ENCODE measurements at places on chromosomes 7 and 10. TPM values are rescaled to one million over a fixed set of nuclear protein-coding genes. Genes with fewer than 3 reads are reported as not detected.

- peaks cover 17% of the 10 kb centered on the region for H3K36me3 ChIP-seq
- no peak overlapping the region for H3K27ac ChIP-seq
- DNase-seq = no peak
- no peaks in the 10 kb centered on the region for H3K27me3 ChIP-seq
- H3K4me1 ChIP-seq = peaks cover 57% of the 10 kb centered on the region
Observed at GRCh38 chr7:135942614-135943013, 34.5 kb downstream of the MTPN start.

The IGFBP3 gene
- 0.12 TPM for total RNA-seq

DNA sequence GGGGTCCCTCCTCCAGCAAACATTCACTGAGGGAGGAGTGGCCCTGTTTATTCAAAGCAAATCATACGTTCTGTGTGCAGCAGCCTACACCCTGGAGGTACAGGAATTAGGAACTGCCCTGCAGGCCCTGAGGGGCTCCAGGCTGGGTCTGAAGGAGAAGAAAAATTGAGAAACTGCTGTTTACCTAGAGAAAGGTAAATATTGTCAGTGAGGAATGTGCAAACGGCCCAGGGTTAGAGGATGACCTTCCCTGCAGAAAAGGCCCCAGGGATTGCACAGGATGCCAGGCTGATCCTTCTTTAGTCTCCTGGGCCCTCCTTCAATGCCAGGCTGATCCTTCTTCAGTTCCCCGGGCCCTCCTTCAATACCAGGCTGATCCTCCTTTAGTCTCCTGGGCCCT, 5.7 kb downstream of the CALML5 start:
- H3K27me3 ChIP-seq = no peaks in the 10 kb centered on the region
- no peak overlapping the region for H3K4me3 ChIP-seq
- H3K4me1 ChIP-seq = peaks cover 2% of the 10 kb centered on the region
- no peak for DNase-seq
- no peak overlapping the region for H3K27ac ChIP-seq

DNA sequence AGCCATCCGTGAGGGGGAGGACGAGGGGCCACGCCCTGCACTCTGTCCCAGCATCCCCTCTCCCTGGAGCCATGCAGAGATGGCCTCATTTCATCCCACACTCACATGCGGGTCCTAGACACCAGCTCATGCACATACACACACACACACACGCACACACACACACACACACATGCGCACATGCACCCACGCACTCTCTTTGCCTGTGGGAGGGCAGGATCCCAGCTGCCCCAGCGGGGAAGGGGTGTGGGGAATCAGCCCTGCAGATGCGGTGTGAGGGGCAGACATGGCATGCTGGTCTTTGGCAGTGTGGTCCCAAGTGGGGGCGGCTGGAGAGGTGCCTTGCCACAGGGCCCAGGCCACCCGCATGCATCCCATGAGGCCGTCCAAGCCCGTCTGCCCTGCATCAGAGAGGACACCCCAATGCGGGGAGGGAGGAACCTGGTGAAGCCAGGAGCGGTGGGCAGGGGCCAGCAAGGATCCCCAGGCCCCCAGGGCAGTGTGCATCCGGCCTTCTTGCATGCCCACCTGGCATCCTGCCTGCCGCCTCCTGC, 68.1 kb downstream of the LHPP start:
- peaks cover 4% of the 10 kb centered on the region for H3K4me1 ChIP-seq
- H3K36me3 ChIP-seq = no peaks in the 10 kb centered on the region
- DNase-seq = no peak
- H3K27me3 ChIP-seq = no peaks in the 10 kb centered on the region

DNA sequence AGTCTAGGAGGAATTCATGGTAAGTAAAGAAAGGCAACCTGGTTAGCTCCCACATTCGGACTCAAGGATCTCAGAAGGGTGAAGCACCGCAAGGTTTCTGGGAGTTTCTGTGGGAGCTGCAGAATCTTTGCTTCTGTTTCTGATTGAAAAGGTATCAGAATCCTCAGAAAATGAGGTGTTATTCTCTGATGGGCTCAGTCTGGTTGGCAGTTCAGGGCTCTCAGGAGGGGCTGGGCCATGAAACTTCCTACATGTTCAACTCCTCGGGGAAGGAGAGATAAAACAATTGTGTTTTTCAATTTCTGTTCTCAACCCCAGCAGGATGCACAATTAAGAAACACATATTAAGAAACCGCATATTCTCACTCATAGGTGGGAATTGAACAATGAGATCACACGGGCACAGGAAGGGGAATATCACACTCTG, 9.1 kb downstream of the OR2A7 start:
- DNase-seq = no peak
- no peak overlapping the region for H3K4me3 ChIP-seq
- H3K27ac ChIP-seq = no peak overlapping the region

The FGFR2 gene
- not detected for total RNA-seq

- DNase-seq = peak; percentile 65
- peaks cover 5% of the 10 kb centered on the region for H3K4me1 ChIP-seq
Observed at GRCh38 chr7:26376175-26376917, 84.7 kb downstream of the SNX10 start.

- DNase-seq = no peak
- H3K27me3 ChIP-seq = no peaks in the 10 kb centered on the region
- no peak overlapping the region for H3K27ac ChIP-seq
- H3K4me3 ChIP-seq = no peak overlapping the region
- no peaks in the 10 kb centered on the region for H3K36me3 ChIP-seq
Observed at GRCh38 chr7:31917256-31917655, 153.0 kb downstream of the PDE1C start.

- no peak overlapping the region for H3K27ac ChIP-seq
- no peaks in the 10 kb centered on the region for H3K4me1 ChIP-seq
- H3K27me3 ChIP-seq = no peaks in the 10 kb centered on the region
- no peak overlapping the region for H3K4me3 ChIP-seq
Observed at GRCh38 chr7:7911369-7912123, 57.0 kb upstream of the GLCCI1 start.

GRCh38 chr7:77855371-77856083, 57.0 kb downstream of the PHTF2 start:
- H3K4me3 ChIP-seq = no peak overlapping the region
- H3K27me3 ChIP-seq = no peaks in the 10 kb centered on the region

The SPDYE2B gene
- total RNA-seq = not detected

DNA sequence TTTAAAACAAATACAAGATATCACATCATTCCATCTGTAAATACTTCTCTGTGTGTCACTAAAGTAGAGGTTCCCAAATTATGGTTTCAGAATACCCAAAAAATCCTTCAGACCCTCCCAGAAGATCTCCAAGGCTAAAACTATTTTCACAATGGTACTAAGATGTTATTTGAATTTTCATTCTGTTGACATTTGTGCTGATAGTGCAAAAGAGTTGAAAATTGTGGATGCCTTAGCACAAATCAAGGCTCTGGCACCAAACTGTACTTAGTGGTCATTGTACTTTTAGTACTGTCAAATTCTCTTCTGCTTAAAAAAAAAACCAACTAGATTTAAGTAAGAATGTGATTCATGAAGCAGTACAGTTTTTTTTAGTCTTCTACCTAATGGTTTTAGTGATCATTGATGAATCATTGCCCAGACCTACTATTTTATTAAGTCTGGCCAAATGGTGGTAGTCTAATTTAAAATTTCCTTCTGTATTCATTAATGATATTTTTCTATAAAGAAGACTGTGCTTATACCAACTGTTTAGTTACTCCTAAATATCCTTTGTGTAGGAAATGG, 50.5 kb downstream of the TPST1 start:
- DNase-seq = no peak
- peaks cover 4% of the 10 kb centered on the region for H3K27me3 ChIP-seq
- no peak overlapping the region for H3K4me3 ChIP-seq
- no peaks in the 10 kb centered on the region for H3K4me1 ChIP-seq
- no peaks in the 10 kb centered on the region for H3K36me3 ChIP-seq

DNA sequence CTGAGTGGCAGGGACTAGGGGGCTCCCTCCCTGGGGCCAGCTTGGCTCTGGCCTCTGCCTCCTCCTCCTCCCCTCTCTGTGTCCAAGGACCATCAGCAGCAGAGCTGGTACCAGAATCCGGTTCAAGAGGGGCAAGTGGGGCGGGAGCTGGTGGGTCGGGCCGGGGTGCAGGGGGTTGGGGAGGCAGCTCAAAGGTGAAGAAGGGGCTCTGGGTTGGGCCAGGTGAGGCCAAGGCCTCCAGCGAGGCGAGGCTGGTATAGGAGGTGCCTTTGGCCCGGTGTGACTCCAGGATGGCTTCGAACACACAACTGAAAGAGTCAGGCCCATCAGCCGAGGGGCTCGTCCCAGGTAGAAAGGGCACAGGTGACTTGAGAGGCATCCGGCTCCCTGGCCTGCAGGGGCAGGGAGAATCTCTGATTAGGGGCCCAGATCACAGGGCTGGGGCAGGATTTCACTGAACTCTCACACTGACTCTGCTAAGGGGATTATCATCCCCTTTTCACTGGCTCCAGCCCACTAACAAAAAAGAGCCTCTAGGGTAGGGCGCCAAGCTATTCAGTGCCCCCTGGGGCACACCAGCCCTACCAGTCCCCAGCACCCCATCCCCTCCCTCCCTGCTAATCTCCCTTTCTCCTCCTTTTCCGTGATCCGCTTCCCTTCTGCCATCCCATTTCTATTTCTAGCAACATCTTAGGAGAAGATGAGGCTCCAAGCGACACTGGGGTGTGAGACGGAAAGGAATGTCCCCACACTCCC, 4.6 kb downstream of the PSD start:
- peaks cover 31% of the 10 kb centered on the region for H3K4me1 ChIP-seq
- peaks cover 29% of the 10 kb centered on the region for H3K27me3 ChIP-seq
- no peak overlapping the region for H3K27ac ChIP-seq
- no peak overlapping the region for H3K4me3 ChIP-seq
- H3K36me3 ChIP-seq = no peaks in the 10 kb centered on the region

DNA sequence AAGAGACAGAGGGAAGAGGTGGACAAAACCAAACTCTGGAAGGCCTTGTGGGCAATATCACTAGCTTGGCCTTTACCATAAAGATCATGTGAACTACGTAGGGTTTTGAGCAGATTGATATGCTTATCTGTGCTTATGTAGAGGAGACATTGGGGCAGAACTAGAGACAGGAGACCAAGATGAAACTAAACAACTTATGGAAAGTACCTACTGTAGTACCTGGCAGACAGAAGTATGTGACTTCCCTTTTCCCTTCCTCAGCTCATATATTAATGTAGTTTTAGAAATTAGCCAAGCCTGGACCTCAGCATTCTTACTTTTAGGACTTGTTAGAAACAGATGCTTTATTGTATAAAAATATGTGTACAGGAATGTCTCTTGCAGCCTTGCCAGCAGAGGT, 14.0 kb upstream of the IL6 start:
- H3K4me3 ChIP-seq = no peak overlapping the region
- H3K27ac ChIP-seq = no peak overlapping the region
- DNase-seq = no peak

The PILRA gene
- 0.80 TPM for total RNA-seq

GRCh38 chr10:52318822-52319464, 4.9 kb downstream of the DKK1 start:
- peaks cover 7% of the 10 kb centered on the region for H3K4me1 ChIP-seq
- no peak overlapping the region for H3K27ac ChIP-seq
- no peak overlapping the region for H3K4me3 ChIP-seq
- no peaks in the 10 kb centered on the region for H3K36me3 ChIP-seq
- peaks cover 25% of the 10 kb centered on the region for H3K27me3 ChIP-seq

The EPO gene
- total RNA-seq = not detected

- no peak overlapping the region for H3K27ac ChIP-seq
- no peak for DNase-seq
- no peaks in the 10 kb centered on the region for H3K4me1 ChIP-seq
- no peaks in the 10 kb centered on the region for H3K36me3 ChIP-seq
Observed at GRCh38 chr10:114661212-114661880, 3.3 kb upstream of the ABLIM1 start.

The ANKRD30A gene
- not detected for total RNA-seq

The ADAM12 gene
- 1.2 TPM for total RNA-seq

DNA sequence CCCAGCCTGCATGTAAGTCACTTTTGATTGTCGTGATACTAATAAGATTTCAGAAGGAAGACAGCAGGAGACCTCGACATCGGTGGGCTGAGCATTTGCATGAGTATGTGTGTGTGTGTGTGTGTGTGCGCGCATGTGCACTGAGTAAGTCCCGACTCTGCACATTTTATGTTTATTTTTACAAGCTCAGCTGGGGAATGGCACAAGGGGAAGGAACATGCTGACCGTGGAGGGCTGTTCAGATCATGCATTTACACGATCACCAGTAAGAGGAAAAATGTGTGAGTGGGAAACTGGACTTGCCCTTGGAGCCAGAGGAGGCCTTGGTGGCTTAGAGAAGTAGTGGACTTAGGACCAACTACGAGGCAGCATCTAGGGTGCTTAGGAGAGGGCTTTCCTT, 41.3 kb downstream of the IL2RA start:
- no peak overlapping the region for H3K4me3 ChIP-seq
- H3K36me3 ChIP-seq = peaks cover 93% of the 10 kb centered on the region
- no peaks in the 10 kb centered on the region for H3K27me3 ChIP-seq
- DNase-seq = no peak

- H3K27me3 ChIP-seq = no peaks in the 10 kb centered on the region
- H3K4me1 ChIP-seq = peaks cover 20% of the 10 kb centered on the region
- no peak for DNase-seq
- H3K36me3 ChIP-seq = peaks cover 6% of the 10 kb centered on the region
- H3K4me3 ChIP-seq = no peak overlapping the region
Observed at GRCh38 chr10:80173466-80173865, 31.9 kb downstream of the ANXA11 start.

DNA sequence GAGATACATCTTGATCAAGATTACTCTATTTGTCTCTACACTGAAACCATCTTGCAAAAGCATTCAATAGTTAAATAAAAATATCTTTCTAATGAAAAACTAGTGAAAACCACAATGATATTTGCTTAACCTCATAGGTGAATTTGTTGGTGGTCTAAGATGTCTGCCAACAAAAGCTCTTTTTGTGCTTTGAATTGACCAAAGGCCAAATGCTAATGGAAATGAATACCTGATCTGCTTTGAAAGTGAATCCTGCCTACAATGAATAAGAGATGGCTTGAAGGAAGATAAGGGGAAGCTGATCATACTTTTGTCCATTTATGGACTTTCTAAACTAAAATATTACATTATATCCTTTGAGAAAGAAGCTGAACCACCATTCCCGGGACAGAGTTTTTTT, 228.9 kb upstream of the ETV1 start:
- no peak overlapping the region for H3K27ac ChIP-seq
- no peaks in the 10 kb centered on the region for H3K36me3 ChIP-seq
- H3K27me3 ChIP-seq = no peaks in the 10 kb centered on the region
- H3K4me3 ChIP-seq = no peak overlapping the region
- DNase-seq = no peak

GRCh38 chr10:87715552-87716347, 56.1 kb downstream of the PAPSS2 start:
- H3K4me3 ChIP-seq = no peak overlapping the region
- DNase-seq = no peak
- H3K4me1 ChIP-seq = peaks cover 4% of the 10 kb centered on the region
- H3K36me3 ChIP-seq = no peaks in the 10 kb centered on the region
- H3K27me3 ChIP-seq = no peaks in the 10 kb centered on the region

The DMBT1 gene
- not detected for total RNA-seq

GRCh38 chr7:91942312-91942711, 1.6 kb downstream of the AKAP9 start:
- peaks cover 39% of the 10 kb centered on the region for H3K4me1 ChIP-seq
- peaks cover 9% of the 10 kb centered on the region for H3K36me3 ChIP-seq
- H3K27me3 ChIP-seq = no peaks in the 10 kb centered on the region
- H3K4me3 ChIP-seq = peak overlapping the region; percentile 87

The CRHR2 gene
- not detected for total RNA-seq

The FAM25A gene
- not detected for total RNA-seq

Data from activated CD4-positive, alpha-beta T cell treated with anti-CD3 and anti-CD28 coated beads for 36 hours (primary cell).